Globus pallidus (tissue), 1 donor: ENCODE measurements at places on chromosomes 1 and 21.

GRCh38 chr1:244664353-244664752, 11.4 kb downstream of the DESI2 start:
- DNase-seq = no peak

DNA sequence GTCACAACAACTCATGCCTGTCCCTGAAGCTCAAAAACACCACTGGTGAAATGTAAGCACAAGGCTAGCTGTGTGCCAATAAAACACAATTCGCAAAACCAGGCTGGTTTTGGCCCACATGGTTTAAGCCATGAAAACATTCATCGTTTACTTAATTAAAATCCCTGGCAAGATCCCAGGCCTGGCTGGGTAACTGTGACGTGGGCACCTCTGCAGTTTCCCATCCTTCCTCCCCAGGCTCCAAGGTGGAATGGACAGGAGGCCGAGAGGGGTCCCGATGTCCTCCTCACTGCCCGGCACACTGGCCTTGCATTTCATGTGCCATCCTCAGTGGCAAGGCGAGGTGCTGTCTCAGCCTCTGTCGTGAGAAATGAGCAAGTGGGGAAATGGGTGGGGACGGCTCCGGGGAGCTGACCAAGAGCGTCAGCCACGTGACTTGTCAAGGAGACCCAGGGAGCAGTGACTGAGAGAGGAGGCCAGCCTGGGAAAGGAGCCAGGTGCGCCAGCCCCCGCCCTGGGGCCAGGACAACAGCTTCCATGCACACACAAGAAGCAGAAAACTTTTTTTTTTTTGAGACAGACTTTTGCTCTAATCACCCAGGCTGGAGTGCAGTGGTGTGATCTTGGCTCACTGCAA, 153.1 kb upstream of the RAB4A start:
- DNase-seq = peak; percentile 62

DNA sequence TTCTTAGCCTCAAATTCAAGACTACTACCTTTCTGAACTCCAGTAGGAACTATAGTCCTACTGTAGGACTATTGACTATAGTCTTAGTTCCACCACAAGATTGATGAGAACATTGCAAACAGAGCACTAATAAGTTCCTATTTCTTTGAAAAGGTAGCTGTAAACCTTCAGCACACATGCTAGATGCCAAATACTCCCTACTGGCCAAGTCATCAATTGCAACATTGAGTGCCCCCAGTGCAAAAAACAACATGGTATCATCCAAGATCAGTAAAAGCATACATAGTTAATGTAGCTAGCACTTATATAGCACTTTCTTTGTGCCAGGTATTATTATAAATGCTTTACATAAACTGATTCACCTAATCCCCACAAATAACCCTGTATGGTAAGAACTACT, 99.8 kb downstream of the MRPL39 start:
- no peak for DNase-seq

DNA sequence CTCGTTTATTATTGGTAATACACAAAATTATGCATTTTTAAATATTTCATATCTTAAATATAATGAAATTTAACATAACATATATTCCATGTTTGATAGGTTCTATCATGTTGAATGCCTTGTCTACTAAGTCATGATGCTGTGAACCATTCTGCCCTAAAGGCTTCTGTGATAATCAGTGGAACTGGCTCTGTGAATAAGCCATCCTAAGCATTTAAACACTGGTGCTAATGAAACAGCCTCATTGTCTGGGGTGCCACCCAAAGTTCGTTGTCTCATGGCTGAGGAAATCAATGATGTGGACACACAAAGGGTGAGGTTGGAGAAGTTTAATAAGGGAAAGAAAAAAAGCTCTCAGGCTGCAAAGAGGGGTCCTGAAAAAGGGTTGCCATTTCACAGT, 264.7 kb upstream of the ZRANB2 start:
- DNase-seq = no peak

DNA sequence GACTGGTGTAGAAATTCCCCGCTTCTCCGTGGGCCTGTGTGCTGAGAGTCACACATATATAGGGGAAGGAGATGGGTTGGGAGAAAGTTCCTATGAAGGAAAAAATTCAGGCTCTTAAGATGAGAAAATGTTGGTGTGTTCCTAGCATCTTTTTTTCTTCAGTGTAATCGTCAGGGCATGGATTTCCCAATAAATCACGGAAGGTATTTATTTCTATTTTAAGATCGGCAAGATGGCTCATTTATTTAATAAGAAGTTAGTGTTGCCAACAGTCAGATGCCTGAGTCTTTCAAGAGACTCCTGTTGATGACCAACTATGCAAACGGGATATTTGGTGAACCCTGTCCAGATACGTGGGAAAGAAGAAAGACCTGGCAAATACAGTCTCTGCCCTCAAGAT, 58.2 kb downstream of the TGFB2 start:
- DNase-seq = no peak
